ENCODE measurements at places on chromosomes 4 and X. TPM values are rescaled to one million over a fixed set of nuclear protein-coding genes. Genes with fewer than 3 reads are reported as not detected.

DNA sequence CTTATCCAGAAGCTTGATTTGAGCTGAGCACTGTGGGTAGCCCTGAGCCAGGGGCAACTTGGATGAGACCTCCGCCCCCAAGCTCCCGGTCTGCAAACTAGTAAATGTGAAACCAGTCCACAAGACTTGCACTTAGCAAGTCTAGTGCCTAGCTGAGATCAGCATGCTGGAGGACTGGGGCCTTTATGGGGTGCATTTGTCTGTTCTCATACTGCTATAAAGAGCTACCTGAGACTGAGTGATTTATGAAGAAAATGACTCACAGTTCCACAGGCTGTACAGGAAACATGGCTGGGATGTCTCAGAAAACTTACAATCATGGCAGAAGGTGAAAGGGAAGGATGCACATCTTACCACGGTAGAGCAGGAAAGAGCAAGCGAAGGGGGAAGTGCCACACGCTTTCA, 42.1 kb upstream of the HOPX start:
- no peak for DNase-seq

DNA sequence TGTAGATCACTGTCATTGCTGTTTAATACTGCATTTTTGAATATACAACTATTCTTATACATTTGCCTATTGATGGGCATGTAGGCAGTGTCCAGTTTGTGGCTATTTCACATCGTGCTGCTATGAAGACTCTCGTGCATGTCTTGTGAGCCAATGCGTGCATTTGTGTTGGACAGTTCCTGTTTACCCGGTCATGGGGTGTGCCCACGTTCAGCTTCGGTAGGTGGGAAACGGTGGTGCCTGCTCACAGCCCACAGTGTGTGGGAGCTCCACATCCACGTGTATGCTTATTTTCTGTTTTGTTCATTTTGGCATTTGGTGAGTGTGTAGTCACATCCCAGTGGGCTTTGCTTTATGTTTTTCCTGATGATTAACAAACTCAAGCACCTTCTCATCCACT, 19.7 kb upstream of the RNF212 start:
- no peak for DNase-seq

DNA sequence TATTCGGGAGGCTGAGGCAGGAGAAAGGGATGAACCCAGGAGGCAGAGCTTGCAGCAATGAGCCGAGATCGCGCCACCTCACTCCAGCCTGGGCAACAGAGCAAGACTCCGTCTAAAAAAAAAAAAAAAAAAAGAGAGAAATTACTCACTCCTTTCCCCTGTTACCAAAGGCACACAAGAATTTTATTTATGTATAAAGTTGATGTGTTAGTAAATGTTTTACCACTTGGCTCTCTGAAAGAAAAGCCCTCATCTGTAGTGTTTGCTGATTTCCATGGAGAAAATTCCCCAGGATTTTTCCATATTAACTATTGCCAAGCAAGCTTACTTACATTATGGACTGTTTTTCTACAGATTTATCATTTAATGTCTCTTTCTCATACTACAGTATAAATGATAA, 142.1 kb upstream of the PABPC4L start:
- DNase-seq: no peak

- DNase-seq: no peak
Measured at GRCh38 chr4:94680176-94680862, 77.4 kb upstream of the BMPR1B start.

- no peak for DNase-seq
Measured at GRCh38 chr4:159937595-159937994, 834.7 kb downstream of the RAPGEF2 start.

DNA sequence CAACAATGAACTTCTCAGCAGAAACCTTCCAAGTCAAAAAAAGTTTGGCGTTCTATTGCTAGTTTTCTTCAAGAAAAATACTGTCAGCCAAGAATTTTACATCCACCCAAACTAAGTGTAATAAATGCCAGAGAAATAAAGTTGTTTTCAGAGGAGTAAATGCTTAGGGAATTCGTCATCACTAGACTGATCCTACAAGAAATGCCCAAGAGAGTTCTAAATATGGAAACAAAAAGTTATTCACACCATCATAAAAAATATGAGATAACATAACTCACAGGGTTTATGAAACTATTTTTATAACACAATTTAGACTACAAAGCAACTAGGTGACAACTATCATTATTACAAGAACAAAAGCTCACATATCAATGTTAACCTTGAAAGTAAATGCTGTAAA, 259.5 kb upstream of the GABRA2 start:
- DNase-seq: no peak

GRCh38 chr4:140097572-140097971, 56.4 kb downstream of the MAML3 start:
- no peak for DNase-seq

GRCh38 chr4:187357045-187357643, 633.5 kb upstream of the FAT1 start:
- no peak for DNase-seq

GRCh38 chr4:93317561-93317960, 511.0 kb upstream of the ATOH1 start:
- no peak for DNase-seq

DNA sequence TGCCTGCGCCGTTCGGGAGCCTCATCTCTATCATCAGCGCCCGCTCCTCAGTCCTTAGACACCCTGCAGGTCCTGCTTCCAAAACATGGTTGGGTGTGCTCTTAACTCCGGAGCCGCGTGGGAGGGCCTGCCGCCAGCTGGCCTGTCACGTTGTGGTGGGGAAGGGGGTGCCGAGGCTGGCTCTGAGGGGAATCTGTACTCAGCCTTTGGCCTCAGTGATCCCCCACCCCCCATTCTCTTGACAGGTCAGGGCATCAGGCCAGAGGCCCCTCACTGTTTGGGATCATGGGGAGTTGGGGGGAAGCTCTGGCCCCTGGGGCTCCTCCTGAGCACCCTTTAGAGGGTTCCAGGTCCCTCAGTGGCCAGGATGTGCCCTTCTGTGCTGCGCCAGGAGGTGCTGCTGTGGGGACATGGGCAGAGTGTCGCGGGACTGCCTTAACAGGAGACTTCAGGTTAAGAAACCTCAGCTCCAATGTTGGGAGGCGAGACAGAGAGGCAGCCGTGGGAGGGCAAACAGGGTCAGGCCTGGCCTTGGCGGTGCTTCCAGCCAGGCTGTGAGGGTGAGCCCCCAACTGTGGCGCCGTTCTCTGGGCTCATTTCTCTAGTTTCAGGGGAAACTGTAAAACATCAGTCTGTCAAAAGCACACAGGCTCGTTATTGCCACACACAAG, 33.5 kb downstream of the TRMT44 start:
- DNase-seq: no peak

RNF150 gene
- 1.5 TPM for total RNA-seq

LEF1 gene
- 0.42 TPM for total RNA-seq

MAGEB16 gene
- not detected for total RNA-seq

IBSP gene
- total RNA-seq: not detected

HMGN5 gene
- total RNA-seq: 2.4 TPM

BEX5 gene
- total RNA-seq: 1.4 TPM

CFP gene
- total RNA-seq: 8.2 TPM

FOXR2 gene
- not detected for total RNA-seq

TMPRSS11B gene
- total RNA-seq: not detected

SSX1 gene
- not detected for total RNA-seq

ASB12 gene
- not detected for total RNA-seq

NPY2R gene
- total RNA-seq: not detected

All from right lobe of liver (tissue), 6 donors.